NCI-H1417 treated with DMSO at 0.1 percent for 48 hours (cell line): ENCODE measurements at places on chromosomes 3 and 15.

GRCh38 chr3:32540899-32541298 lies 29.8 kb downstream of the DYNC1LI1 start:
- DNase-seq = no peak

DNA sequence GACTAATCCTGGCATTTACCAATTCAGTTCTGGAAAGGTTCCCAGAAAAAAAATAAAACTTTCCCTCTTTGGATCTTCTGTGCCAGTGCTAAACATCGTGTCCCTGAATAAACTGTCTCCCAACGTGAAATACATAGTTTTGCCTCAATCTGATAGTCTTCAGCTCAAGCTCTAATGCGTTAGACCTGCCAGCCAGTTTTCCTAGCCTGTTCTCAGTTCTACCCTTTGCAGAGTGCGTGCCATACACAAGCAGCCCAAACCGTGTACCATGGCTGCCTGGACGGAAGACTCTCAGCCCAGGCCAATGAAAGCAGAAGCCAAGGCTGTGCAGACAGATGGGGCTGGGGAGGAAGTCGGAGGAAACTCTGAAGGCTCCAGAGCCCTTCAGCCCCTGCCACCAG lies 11.4 kb upstream of the OCA2 start:
- DNase-seq = no peak

GRCh38 chr15:51619331-51620035 lies 3.1 kb downstream of the DMXL2 start:
- DNase-seq = no peak

DNA sequence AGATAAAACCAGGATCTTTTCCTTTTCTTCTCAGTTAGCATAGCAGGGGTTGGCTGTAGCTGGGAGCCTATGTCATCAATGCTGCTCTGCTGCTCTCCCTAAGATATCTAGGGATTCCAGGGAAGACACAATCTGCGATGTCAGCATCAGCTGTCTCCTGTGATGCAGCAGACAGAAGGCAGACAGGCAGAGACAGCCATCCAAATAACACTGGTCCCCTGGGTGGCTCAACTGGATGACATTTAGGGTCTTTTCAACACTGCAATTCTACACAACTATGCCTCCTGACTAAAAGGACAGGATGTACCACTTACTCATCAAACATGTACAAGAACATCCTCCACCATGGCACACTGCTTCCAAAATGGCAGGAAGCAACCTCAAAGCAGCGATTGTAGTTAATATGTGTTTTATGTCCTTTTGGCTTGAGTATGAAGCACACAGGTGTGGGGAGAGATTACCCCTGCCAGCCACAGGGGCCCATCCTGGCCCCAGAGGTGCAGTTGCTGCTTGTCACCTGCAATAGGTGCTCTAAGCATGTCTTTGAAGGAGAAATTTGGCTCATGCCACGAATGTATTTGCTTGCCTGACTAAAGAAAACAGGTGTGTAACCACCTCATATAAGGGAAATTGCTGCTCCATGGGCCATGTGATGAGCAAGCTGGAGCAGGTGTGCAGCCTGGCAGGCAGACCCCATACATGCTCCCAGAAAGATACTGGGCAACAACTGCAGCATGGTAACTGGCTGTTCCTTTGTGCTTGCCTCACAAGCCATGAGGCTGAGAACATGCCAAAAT lies 357.8 kb downstream of the VPS13C start:
- DNase-seq = no peak

GRCh38 chr3:45026038-45026437 lies at the start of gene CLEC3B:
Gene CLEC3B (plus strand): TSS chr3:45026303. CDS start chr3:45026363, 60 bp downstream.
- DNase-seq = no peak

GRCh38 chr3:112365636-112366035 lies 32.7 kb downstream of the CD200 start:
- no peak for DNase-seq

GRCh38 chr15:63985221-63986184 lies 60.8 kb downstream of the DAPK2 start:
- DNase-seq = no peak

DNA sequence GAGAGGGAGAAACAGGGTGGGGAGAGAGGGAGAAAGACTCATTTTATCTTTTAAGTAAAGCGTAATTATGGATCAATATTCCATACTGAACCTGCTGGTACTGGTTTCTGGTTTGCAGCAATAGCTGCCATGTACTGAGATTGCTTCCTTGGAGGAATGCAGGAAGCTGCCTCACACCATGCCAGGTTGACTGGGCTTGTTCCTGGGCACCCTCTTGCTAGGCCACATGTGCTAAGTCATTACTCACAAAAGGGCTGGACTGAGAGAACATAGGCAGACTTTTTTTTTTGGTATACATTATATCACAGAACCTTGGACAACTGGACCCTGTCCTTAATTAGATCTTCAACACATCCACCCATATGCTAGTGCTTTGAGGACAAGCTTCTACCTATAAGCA lies 193.4 kb downstream of the ZNF621 start:
- no peak for DNase-seq

DNA sequence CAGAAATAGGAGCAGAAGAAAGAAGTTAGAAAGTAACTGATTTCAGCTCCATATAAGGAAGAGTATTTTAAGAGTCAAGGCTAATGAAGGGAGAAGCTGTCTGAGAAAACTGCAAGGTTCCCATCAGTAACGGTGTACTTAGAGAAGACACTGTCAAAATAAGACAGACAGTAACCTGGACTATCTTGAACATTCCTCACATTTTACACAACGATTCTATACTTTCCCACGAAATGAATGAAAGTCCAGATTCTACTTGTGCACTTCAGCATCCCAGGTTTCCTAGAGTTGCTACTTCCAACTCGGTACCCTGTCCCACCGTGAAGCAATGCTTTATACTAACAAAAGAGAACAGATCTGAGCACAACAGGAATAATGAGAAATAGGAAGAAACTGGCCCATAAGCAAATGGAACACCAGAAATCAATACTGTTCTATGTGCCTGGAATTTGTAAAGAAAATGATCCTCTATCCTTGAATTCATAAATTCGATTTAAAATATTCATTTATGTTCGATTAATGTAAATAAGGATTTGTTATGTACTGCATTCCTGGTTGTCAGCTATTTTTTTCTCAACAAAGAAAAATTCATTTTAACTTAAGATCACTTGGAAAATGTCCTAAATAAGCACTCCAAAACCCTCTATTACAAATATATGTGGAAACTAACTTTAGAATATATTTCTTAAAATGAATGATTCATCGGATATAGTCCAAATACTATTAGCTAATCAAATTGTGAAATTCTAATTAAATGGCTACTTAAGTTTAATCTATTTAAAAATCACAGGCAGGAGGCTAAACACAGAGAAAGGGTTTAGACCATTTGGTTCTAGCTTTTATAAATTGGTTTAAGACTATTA lies 1.5 kb downstream of the C3orf70 start:
- no peak for DNase-seq

DNA sequence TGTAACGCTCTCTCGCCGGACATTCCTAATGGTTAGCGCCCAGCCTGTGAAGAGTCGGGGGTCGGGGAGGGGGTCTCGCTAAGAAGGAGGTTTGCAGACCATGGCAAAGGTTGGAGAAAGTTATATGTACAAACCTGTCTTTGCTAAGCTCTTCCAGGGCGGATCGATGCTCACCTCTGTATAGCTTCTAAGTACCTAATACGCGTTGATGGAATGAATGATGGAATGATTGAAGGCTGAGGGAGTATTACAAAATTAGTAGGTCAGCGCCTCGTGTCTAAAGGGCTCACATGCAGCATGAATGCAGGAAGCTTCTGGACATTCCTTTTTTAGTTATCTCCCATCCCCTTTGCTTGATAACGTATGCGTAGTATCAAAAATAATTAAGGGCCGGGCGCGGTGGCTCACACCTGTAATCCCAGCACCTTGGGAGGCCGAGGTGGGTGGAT lies 305 bp upstream of the KPNA1 start:
- DNase-seq = no peak

GRCh38 chr15:101210058-101210457 lies 41.8 kb downstream of the CHSY1 start:
- no peak for DNase-seq

GRCh38 chr3:42010530-42010929 lies 48.6 kb upstream of the ULK4 start:
- DNase-seq = no peak

DNA sequence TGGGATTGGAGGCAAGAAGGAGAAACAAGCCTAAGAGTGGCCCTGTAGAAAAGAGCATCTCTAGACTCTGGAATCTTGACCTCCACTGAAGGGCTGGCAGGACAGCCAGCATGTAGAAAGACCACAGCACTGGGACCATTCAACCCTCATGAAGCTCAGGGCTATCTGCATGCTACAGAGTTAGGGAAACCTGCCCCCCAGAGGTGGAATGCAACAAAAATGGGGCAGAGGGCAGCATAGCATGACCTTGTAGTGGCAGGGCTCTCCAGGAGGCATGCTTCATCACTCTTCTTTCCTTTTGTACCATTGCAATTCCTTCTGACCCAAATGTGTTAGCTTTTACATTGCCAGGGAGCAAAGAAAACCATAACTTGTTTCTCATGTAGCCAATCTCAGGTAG lies 445.4 kb downstream of the EPHB1 start:
- no peak for DNase-seq

- DNase-seq = no peak
Observed at GRCh38 chr15:38642689-38643270, 78.2 kb upstream of the RASGRP1 start.

- no peak for DNase-seq
Observed at GRCh38 chr15:84903751-84904150, 19.3 kb downstream of the SLC28A1 start.

- DNase-seq = no peak
Observed at GRCh38 chr15:81291916-81292522, 31.9 kb downstream of the STARD5 start.

DNA sequence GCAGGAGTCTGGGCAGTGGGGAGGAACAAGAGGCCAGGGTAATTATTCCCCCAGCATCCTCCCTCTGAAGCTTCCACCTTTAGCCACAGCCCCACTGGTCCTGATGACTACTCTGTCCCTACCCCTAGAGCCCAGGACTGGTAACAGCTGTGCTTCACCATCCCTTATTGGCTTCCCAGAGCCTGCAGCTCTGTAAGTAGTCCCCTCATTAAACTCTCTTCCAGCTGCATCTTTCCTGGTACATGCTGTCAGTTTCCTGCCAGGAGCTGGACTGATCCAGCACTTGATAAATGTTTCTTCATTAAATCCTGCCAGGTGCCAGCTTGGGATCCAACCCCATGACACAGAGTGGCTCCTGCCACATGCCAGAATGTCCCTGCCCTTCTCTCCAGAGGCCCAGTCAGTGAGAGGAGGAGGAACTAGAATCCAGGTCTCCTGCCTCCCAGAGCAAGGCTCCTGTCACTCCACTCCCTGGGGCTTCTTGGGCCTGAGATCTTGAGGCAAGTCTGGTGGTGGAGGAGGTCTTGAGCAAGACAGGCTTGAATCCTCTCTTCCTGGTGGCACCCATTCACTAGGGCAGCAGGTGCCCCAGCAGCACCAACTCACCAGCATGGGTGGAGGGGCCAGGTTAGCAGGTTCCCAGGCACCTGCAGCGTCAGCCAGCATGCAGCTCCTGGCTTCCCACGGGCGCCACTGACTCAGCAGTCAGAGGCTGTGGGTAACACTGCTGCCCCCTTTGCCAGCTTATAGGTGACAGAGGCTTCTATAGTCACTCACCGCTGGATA lies 27.6 kb downstream of the FBXW12 start:
- no peak for DNase-seq

DNA sequence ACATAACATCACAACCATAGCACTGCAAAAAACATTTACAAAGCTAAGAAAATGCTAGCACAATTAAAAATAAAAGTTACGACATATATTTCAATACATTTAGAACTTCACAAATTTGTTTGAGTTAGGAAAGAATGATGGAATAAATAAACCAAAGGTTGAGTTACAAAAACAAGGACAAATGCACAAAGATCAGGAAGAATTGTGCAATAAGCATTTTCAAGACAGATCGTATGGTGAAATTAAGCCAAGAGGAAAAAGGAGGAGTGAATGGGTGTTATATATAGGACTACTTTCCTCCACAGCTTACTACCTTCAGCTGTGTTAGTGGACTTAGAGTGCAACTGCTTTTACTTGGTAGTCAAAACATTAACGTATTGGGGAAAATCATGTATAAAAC lies 5.9 kb upstream of the CTXN2 start:
- no peak for DNase-seq

DNA sequence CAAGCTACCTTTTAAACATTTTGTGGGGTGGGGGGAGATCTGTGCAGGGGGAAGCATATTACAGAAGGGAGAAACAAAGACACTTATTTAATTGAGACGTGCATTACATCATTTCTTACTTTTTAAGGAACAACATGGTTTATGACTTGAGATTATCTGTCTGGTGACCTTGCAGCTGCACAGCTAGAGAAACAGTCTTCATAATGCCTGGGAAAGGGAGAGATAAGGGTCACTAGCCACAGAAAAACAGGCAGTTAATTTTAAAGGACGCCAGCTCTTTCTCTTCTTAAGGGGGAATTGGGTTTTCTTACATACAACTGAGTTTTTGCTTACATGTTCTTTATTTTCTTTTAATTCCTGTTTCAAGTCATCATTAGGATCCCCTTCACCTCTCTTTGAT lies 147.9 kb downstream of the SST start:
- DNase-seq = no peak

DNA sequence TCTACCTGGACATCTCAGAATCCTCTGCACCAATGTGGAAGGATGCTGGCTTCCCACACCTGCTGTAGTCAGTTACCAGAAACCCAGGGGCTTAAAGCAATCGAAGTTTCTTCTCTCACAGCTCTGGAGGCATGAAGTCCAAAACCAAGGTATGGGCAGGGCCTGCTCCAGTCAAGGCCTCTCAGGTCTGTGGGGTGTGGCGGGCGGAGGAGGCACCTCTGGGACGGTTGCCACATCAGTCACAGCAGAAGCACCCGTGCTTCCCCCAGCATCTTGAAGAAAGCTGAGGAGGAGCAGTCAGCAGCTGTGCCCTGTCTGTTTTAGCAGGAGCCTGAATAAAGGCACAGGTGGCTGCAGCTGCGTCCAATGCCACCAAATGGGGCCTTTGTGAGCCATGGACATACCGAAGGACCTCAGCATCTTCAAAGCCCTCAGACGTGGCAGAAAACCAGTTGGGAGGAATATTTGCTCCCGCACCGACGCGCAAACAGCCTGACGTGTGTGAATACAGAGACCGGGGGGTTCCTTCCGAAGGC lies 68.9 kb downstream of the TFRC start:
- DNase-seq = no peak

- DNase-seq = no peak
Observed at GRCh38 chr3:52552089-52552488, 15.7 kb downstream of the UQCC5 start.

DNA sequence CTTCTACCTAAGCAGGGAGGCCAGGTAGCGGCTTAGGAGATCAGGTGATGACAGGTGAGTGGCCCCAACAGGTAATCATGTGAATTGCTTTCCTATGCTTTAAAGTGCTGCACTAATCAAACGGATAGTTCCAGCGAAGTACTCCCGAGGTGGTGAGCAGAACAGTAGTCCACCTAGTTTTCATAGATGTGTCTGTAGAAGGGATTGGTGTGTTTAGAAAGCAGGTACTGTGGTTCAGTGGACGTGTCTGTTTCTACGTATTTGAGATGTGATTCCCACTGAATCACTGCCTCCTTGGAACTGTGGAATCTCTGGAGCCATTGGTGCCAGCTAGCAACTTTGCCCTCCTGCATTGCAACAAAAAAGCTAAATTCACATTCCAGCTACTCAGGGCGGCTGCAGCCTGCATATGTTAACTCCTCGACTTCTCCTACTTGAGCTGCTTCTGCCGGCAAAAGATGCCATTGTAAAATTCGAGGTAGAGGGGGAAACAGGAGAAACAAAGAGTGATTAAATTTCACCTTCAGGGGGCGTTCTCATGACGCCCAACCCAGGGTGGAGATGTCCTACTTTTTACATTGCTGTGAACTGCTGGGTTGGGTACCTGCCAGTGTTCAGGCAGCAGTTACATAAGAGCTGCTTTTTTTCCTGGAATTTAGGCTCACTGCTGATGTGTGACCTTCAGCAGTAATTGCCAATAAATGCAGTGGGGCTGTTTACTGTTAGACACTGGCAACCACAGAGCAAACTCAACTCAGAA lies 227.3 kb downstream of the ITPR1 start:
- DNase-seq = no peak
